Esophagus mucosa (tissue), 1 donor: ENCODE measurements at places on chromosomes 3 and 15. TPM values are rescaled to one million over a fixed set of nuclear protein-coding genes. Genes with fewer than 3 reads are reported as not detected.
A peak's percentile ranks its signal among the peaks of the same experiment; 100 is the strongest.

EOMES gene
- 0.12 TPM for total RNA-seq

DNA sequence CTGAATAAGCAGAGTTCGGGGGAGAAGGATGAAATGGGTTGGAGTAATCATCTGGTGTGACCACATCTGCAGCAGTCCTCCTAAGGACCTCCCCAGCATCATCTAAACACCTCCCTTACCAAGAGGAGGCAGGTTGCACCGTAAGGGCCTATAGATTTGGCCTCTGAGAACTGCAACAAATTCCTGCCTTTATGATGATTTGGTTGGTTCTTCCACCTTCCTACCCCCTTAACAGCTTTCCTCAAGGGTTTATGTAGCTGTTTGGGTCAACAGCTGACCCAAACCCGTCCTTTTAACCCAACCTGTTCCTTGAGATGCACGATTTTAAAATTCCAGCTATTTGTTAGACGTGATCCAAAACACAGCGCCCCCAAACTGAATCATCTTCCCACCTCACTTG, 58.2 kb downstream of the AAGAB start:
- no peak for ATAC-seq

DNA sequence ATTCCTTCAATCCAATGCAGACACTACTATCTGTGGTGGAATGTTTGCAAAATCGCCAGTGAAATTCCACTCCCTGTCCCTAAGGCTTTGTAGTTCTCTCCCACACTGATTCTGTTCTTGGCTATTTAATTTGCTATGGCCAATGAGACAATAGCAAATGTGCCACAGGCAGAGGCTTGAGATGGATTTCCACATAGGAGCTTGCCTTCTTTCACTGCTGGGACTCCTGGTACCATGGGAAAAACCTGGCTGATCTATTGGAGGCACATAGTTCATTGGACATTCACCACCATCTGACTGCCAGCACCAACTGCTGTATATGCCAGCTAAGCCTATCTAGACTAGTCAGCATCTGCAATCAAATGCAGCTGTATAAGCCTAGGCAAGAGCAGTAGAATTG, 103.8 kb downstream of the NR1D2 start:
- peak; percentile 79 for ATAC-seq

DNA sequence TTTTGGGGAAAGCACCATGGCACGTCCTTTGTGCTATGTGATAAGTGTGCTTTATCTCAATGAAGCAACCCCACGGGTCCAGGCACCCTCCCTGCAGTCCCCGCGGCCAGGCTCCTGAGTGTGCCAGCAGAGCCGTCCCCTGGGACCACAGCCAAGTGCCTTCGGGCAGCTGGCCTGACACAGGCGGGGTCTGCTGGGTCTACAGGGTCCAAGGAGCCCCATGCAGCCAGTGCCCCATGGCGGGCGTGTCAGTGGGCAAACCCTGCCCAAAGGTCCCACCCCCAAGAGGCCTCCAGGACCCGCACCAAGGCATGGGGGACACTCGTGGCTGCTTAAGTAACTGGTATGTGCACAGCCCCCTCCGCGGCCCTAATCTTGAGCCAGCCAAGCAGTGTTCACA, 35.3 kb downstream of the KLHL25 start:
- ATAC-seq: no peak

- peak; percentile 67 for ATAC-seq
Observed at GRCh38 chr3:15206662-15207576, 873 bp downstream of the CAPN7 start.

DNA sequence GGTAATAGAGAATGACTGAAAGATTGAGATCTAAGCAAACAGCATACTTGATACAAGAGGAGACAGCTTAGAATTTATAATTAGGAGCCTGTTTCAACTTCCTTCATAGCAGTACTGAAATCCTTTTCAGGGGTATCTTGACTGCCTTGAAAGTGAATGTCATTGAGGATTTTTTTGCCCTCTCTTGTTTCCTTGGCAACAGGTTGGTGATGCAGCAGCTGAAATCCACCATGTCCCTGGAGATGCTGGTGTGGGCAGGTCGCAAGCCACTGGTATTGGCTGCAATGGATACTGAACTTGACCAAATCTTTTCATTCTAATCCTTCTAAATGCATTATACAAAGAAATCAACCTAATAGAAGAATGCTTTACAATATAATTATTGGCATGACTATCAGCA, 59.3 kb upstream of the GAP43 start:
- ATAC-seq: no peak

DNA sequence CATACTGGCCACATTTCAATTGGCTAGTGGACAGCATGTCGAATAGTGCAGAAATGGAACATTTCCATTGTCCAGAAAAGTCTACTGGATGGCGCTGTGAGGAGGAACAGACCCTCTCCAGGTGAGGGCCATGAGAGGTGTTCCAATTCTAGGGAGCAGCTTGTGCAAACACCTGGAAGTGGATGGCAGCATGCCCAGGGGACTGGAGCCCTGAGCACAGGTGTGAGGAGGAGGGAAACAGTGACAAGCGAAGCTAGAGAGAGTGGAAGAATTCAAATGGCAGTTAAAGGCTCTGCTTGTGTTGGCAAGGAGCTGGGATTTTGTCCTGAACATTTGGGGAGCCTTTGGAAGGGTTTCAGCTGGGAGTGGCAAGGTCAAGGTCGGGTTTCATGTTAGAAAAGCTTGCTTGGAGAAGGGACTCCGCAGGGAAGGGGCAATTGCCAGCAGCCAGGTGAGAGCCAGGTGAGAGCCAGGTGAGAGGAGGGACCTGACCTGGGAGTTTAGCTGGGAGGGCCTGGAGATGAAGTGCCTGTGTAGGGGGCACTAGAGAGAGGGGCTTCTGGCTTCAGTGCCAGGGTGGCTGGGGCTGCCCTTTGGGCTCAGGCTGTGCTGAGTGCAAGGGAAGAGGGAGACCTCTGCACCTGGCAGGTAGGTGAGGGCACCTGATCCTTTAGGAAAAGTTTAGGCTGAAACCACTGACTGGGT, 93.8 kb downstream of the LINGO1 start:
- no peak for ATAC-seq

PRR20G gene
- not detected for total RNA-seq

DNA sequence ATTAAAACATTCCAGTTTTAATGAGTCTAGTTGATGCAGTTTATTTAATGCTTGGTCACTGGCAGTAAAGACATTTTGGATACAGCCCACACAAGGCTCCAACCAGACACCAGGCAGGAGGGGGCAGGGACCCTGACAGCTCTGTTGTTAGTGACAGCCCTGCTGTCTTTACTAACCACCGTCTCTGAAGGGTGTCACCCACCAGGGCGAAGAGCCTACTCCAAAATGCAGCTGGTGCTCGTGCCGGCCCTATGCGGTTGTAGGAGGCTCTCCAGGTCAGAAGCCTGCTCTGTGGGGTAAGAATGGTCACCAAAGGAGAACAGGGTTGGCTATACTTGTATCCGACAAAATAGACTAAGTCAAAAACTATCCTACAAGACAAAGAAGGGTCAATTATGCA, 132.2 kb downstream of the ATP10A start:
- ATAC-seq: no peak

PCOLCE2 gene
- total RNA-seq: 0.36 TPM

CAMP gene
- total RNA-seq: not detected

DNA sequence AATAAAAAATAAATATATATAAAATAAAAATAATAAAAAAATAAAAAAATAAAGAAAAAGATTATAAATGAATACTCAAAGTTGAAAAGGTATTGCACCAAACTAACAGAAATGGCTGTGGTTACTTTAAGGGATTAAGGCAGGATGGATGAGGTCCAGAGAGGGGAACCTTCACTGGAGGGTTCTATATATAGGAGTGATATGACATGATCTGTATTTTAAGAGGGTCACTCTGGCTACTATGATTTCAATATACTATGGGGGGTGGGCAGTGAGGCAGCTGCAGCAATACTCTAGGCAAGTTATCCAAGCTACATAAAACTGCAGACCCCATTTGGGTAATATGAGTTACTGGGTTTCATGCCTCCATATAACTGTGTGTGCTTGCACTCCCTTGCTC, 24.6 kb downstream of the ACAD11 start:
- ATAC-seq: no peak

- no peak for ATAC-seq
Observed at GRCh38 chr3:98743071-98743470, 20.1 kb upstream of the ST3GAL6 start.
